ENCODE measurements at places on chromosomes 13 and 19.

- no peak for DNase-seq
Measured at GRCh38 chr13:112695121-112695520, 5.3 kb downstream of the ATP11A start.

- no peak for DNase-seq
Measured at GRCh38 chr19:43704002-43704705, 11.7 kb upstream of the IRGC start.

- DNase-seq: peak; percentile 89
Measured at GRCh38 chr19:14005349-14006084, 603 bp downstream of the RFX1 start.

- DNase-seq: no peak
Measured at GRCh38 chr13:41833201-41833600, 127.7 kb downstream of the VWA8 start.

DNA sequence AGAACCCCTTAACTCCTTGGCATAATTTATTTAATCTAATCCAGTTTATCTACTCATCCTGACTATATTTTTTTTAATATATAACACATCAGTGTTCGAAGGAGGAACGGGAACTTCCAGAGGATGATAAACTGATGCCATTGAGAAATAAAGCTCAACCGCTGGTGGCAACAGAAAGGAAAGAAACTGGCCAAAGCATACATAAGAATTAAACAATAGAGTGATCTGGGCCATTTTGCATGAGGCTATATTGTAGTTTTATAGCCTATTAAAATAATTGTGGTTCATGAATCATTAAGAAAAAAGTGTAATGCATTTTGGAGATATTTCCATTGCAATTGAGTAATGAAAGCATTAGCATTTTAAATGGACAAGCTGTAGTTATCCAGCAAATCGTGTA, 94.2 kb downstream of the FRY start:
- DNase-seq: no peak

- DNase-seq: no peak
Measured at GRCh38 chr19:30471441-30471840, 99.3 kb downstream of the ZNF536 start.

- DNase-seq: no peak
Measured at GRCh38 chr13:50699874-50700663, 143.4 kb downstream of the DLEU7 start.

DNA sequence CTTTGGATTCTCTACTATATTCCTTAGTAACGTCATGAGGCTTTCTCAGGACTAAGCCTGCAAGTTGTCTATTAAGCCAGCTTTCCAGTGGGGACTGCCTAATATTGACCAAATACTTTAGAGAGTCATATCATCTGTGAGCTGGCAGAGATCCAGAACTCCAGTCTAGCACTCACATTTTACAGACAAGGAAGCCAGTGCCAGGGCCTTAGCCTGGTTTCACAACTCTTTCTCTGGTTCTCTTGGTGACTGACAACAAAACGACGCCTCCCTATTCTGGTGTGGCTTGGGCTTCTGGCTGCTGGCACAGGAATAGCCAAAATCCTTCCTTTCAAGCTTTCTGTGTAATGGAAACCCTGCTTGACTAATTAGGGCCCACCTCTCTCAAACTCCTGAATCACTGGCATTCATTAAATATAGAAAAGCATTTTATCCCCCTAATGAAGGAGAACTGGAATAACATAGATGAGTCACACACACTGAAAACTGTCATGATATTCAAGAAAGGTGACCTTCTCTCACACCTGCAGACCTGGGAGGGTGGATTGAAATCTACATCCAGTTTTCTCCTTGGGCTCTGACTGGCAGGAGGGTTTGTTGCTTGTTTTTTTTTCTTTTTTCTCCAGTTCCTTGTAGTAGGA, 75.2 kb upstream of the UBL3 start:
- DNase-seq: no peak

GRCh38 chr13:113560645-113561416, 23.7 kb upstream of the TFDP1 start:
- DNase-seq: no peak

DNA sequence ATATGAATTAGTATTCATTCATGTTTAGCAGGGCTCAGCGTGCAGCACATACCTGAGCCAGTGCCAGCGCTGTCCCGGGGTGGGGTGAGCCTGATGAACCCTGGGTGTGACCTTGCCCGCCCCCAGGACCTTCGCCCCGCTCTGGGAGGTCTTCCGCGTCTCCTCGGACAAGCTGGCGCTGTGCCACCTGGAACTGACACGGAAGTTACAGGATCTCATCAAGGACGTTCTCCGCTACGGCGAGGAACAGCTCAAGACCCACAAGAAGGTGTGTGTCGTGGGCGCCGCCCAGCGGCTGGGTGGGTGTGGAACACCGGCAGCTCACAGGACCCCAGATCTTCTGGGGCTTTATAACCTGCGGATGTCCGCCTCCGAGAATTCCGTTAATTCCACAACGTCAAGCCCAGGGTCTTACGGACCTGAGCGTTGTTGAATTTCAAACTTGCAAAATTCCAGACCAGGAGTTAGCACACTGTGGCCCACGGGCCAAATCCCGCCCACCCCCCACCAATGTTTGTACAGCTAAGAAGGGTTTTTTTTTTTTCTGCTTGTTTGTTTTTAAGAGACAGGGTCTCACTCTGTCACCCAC, 15.4 kb downstream of the FCHO1 start:
- DNase-seq: no peak

DNA sequence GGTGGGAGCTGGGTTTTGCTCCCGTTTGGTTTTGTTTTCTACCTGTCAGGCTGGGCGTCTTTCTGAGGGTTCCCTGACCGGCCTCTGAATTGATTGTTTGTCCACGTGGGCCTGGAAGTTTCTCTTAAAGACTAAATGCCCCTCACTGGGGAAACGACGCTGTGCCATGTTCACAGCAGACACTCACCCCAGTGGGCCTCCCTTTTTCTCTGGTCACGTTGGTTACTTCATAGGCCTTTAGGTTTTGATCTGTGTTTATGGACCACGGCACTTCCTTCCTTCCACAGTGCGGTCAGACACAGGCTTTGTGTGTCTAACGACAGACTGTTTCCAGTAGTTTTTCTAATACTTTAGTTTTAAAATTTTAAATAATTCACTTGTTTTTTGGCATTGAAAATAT, 20.1 kb upstream of the NDUFS7 start:
- no peak for DNase-seq

DNA sequence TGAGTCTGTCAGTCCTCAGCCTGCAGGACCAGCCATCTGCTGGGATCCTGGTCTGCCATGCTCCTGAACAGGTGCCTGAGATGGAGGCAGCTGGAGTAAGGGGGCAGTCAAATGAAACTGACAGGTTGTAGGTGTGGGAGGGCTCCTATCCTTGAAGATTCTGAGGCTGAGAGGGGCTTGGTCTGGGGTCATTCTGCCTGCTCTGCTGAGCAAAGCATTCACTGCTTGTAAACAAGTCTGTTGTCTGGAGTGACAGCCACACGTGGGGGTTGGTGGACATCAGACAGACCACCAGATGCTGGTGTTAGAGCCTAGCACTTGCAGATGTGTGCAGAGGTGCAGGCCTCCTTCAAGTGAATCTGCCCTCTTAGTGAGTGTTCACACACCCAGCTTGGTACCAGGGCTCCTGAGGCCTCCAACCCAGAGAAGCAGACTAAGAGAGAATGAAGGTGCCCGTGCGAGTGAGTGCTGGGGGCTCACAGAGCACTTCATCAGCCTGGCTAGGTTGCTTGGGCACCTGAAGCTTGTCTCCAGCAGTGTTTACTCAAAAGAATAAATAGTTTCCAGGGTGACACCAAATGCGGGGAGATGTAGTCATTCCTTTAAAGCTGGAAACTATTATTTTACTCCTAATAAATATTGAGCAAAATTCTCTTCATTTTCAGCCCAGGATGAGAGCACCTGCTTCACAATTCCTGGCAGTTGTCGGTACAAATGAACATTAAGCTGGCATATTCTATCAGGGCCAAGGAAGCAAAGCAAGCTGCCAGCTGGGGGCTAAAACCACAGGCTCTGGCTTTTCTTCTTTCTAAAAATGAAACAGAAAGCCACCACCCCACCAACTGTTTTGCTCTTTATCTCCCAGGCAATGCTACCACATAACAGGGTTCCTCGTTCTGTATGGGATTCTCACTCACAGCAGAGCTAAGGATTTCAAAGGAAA, 82.3 kb downstream of the RNASEH2B start:
- no peak for DNase-seq

DNA sequence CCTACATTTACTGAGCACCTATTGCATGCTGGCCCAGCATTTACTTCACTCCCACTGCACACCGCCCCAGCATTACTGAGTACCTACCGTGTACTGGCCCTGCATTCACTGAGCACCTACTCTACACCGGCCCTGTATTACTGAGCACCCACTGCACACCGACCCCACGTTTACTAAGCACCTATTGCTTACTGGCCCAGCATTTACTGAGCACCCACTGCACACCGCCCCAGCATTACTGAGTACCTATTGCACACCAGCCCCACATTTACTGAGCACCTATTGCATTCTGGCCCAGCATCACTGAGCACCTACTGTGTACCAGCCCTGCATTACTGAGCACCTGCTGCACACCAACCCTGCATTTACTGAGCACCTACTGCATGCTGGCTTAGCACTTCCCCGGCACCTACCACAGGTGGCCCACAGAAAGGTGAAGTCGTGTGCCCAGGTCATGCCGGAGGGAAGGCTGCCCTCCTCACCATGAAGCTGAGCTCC, 6.9 kb downstream of the TPGS1 start:
- DNase-seq: no peak

GRCh38 chr13:67048821-67049150, 181.3 kb downstream of the PCDH9 start:
- DNase-seq: no peak

GRCh38 chr19:13100841-13101589, 1.6 kb downstream of the LYL1 start:
- DNase-seq: no peak

- no peak for DNase-seq
Measured at GRCh38 chr13:72537782-72538181, 189.6 kb downstream of the MZT1 start.

GRCh38 chr19:38550376-38550775, 67.4 kb downstream of the MAP4K1 start:
- DNase-seq: no peak

DNA sequence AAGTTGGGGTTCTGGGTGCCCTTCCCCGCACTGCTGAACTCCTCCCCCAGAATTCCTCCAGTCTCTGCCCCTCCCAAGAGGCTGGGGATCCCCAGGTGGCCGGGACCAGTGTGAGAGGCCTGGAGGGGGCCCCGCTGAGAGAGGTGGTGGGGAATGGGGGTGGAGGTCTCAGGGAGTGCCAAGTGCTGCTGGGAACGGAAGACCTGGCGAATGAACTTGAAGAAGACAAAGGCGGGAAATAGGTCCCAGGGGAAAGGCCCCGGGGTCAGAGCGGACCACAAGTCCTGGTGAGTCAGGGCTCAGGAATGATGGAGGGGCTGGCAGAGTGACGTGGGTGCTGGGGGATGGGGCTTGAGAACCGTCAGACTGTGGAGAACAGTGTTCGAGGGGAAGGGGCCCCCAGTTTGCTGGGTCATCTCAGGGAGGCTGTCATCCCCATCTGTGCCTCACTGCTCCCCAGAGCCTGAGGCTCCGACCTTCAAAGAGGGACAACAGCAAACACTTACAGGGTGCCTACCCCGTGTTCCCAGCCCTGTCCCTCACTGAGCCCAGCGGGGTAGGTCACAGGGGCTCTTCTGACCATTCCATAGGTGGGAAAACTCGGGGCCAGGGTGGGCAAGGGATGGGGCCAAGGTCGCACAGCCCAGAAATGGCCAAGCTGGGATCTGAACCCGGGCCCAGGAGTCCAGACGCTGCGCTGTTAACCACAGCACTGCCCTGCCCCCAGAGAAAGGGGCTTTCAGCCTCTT, 16.0 kb upstream of the SEMA6B start:
- no peak for DNase-seq

DNA sequence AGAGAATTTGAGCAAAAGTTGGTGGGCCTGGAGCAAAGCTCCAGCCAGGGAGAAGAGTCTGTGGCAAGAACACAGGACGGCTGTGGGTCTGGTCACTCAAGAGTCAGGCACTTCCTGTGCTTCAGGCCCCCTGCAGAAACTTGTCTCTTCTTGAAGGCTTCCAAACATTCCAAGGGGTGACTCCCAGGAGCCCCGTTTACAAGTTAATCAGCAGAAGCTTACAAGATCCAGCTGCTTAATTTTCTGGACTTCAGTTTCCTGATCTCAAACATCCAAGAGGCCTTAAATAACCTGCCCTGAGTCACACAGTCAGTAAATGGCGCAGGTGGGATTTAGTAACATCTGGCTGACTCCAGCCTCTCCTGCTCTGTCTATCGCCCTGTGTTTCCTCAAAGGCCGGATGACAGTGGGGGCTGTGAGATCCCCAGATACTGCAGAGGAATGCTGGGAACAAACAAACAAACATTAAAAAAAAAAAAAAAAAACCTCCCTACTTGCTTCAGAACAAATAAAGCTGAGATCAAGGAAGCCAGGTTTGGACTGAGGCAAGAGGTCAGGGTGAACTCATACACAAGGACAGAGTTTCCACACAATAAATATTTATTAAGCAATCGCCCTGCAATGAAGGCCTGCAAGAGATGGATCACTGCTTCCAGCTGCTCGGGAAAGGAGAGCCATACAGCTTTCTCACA, 175.4 kb upstream of the RFC3 start:
- no peak for DNase-seq

DNA sequence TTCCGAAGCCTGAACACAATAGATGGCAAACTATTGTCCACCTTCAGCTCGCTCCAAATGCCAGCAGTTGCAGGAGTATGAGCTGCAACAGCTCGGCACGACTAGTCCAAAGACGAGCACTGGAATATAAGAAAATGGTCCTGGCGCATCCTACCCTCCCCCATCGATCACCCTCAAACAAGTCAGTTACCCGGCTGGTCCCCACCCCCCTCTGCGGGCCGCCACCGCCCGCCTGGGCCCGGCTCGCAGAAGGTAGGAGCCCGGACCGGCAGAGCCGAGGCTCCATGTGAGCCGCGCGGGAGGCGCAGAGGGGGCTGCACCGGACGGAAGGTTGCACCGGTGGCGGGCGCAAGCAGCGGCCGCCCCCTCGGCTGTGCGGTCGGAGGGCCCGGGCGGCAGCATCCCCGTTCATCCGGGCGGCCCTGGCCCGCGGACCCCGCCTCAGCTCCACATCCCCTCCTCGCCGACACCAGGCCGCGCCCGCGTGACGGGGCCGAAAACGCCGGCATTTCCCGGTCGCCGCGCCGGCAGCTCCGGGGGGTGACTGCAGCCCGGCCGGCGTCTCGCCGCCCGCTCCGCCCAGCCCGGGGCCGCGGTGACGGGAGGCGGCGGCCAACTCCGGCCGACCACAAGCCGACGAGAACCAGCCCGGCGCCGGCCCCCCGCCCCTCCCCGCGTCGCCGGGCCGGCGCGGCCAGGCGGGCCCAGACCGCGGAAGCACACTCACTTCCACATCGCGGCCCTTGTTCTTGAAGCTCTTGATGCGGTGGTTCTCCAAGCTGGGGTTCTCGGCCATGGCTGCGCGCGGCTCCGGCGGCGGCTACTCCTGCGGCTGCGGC, 552 bp downstream of the KPNA3 start:
- DNase-seq: peak; percentile 52

- no peak for DNase-seq
Measured at GRCh38 chr13:47610687-47611086, 390.4 kb downstream of the SUCLA2 start.

DNA sequence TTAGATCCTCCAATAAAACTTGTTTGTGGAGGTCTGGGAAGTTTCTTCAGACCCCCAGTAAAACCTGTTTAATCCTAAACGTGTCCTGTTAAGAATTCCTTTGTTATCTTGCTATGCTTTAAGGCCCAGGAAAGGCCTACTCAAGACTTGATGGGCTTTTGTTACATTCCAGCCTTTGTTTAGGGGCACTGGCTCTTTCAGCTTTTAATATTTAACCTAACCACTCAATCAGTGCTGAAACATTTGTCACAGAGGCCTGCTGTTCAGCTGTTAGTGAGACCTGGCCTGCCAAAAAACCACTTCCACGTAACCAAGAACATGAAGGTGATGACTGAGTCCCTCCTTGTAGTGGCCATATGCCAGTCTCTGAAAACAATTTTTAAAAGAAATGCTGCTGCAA, 41.7 kb downstream of the PCDH17 start:
- DNase-seq: no peak
